NCI-H510A treated with DMSO at 0.1 percent for 48 hours (cell line): ENCODE measurements at places on chromosomes 6 and 20.

GRCh38 chr6:20364327-20364726 lies 37.4 kb upstream of the E2F3 start:
- no peak for DNase-seq

- no peak for DNase-seq
These were observed 576.9 kb downstream of the RFPL4B start for GRCh38 chr6:112923940-112924587.

DNA sequence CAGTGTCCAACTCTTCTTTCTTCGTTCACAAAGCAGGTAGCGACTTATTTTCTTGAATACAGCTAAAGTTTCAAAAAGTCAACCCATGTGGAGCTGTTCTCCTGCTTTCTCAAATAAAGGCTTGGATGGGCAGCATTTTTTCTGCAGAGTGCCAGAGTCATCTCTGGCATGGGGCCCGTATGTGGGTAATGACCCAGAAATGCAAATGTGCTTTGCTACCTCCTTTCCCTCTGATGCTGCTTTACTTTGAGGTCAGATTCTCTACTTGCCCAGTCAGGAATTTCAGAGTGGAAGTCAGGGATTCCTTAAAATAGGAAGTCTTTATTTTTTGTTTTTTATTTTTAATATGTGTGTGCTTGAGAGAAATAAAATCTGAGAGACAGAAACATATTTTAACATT lies 4.9 kb downstream of the NKAIN2 start:
- peak; percentile 61 for DNase-seq

GRCh38 chr6:68189217-68189815 lies 445.8 kb upstream of the ADGRB3 start:
- no peak for DNase-seq

DNA sequence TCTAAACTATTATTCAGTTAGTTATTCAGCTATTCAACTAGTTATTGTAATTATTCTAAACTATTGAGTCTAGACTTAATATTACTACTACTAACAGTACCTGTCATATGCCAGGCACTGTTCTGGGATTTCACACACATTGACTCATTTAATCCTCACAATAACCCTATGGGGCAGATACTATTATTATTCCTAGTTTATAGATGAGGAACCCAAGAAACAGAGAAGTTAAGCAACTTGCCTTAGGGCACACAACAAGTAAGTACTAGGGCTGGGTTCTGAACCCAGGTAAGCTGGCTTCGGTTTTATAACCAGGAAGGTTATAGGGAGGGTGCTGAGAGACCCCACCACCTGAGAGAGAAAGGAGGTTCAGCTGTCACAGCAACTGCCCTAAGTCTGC lies 7.8 kb downstream of the TEAD3 start:
- DNase-seq, result no peak

DNA sequence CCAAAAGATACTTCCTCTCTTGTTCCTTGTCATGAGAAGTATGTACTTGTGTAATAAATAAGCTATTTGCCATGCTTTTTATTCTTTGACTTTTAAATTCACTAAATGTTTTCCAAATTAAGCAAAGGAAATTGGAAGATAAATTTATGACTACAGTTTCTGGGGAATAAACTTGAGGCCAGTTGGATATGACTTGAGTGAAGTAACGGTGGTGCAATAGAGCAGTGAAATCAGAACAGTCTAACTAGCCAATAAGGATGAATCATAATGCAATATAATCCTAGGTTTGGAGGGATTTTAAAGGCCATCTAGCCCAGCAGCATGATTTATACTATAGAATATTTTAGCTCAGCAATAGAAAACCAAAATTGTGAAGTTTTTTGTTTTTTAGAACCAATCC lies 183.8 kb upstream of the TCF21 start:
- no peak for DNase-seq
